ENCODE measurements at places on chromosomes 3 and 15. TPM values are rescaled to one million over a fixed set of nuclear protein-coding genes. Genes with fewer than 3 reads are reported as not detected.

DNA sequence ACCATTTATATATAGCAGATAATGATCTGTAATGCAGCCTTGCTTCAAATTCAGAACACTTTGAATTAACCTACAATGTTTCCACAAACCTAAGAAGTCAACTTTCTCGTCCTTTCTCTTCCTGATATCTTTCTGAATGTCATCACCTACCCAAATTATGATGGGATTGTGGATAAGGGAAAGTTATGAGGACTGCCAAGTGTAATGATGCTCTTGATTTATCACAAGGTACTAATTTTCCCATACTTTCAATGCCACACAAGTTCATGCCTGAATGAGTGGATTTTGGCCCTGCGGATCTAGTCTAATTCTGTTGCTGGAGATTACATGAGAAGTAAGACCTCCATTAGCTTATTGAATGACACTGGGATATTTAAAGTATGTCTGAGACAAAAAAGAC is 82.6 kb upstream of the NANOGP8 start:
- H3K27ac ChIP-seq, result no peak overlapping the region
- no peaks in the 10 kb centered on the region for H3K36me3 ChIP-seq
- peaks cover 6% of the 10 kb centered on the region for H3K4me1 ChIP-seq
- H3K4me3 ChIP-seq, result no peak overlapping the region
- no peak for DNase-seq

GRCh38 chr3:42979044-42979972 is at the start of gene GASK1A:
Gene GASK1A, plus strand, starts transcription at chr3:42979311. Its CDS starts 332 bp downstream, at chr3:42979643.
- DNase-seq, result peak; percentile 85
- no peaks in the 10 kb centered on the region for H3K36me3 ChIP-seq
- H3K4me3 ChIP-seq, result peak within 1 kb of the TSS; percentile 67
- peaks cover 26% of the 10 kb centered on the region for H3K4me1 ChIP-seq
- H3K27me3 ChIP-seq, result no peaks in the 10 kb centered on the region

GRCh38 chr15:50519740-50520425 is 26.6 kb downstream of the USP50 start:
- H3K27ac ChIP-seq, result no peak overlapping the region
- DNase-seq, result no peak
- peaks cover 3% of the 10 kb centered on the region for H3K4me1 ChIP-seq

AHSG gene
- total RNA-seq, result not detected

GRCh38 chr3:183427196-183427875 is 1.1 kb downstream of the MCF2L2 start:
- no peak overlapping the region for H3K27ac ChIP-seq
- peak overlapping the region; percentile 62 for H3K4me3 ChIP-seq
- H3K36me3 ChIP-seq, result no peaks in the 10 kb centered on the region
- peaks cover 18% of the 10 kb centered on the region for H3K4me1 ChIP-seq
- no peak for DNase-seq

GRCh38 chr3:38457111-38458003 is 3.7 kb downstream of the ACVR2B start:
- no peaks in the 10 kb centered on the region for H3K4me1 ChIP-seq
- no peaks in the 10 kb centered on the region for H3K36me3 ChIP-seq
- no peak for DNase-seq
- no peak overlapping the region for H3K4me3 ChIP-seq
- peak overlapping the region; percentile 17 for H3K27ac ChIP-seq
- H3K27me3 ChIP-seq, result no peaks in the 10 kb centered on the region

DNA sequence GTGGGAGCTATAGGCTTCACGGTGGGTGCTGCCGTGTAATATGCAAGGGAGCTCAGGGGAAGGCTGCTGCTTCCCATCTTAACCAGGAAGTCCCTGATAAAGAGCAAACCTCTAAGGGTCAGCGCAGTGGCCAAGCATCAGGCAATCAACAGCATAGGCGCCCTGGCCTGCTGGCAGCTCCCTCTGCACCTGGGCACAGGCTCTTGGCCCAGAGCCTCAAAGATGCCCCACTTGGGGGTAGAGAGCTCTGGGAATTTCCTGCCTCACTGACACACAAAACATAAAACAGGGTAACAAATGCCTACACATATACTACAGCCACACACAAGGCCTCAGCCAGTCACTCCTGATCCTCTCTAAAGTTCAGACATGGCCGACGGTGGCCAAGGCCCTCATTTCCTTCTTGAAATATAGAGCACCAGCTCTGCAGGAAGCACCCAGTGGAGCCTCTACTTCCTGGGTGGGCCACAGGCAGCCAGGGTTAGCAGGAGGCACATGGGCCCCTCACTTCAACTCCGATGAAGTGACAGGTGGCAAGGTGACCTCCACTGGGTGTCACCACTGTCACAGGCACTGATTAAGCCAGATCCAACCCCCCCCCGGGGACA is 20.5 kb downstream of the SLC41A3 start:
- no peak for DNase-seq
- H3K4me3 ChIP-seq, result no peak overlapping the region
- no peak overlapping the region for H3K27ac ChIP-seq
- H3K4me1 ChIP-seq, result no peaks in the 10 kb centered on the region
- peaks cover 12% of the 10 kb centered on the region for H3K36me3 ChIP-seq

GRCh38 chr3:131250466-131250865 is 131.1 kb upstream of the NUDT16 start:
- no peak overlapping the region for H3K27ac ChIP-seq
- no peak for DNase-seq
- no peak overlapping the region for H3K4me3 ChIP-seq
- no peaks in the 10 kb centered on the region for H3K36me3 ChIP-seq
- no peaks in the 10 kb centered on the region for H3K27me3 ChIP-seq

TMEM108 gene
- total RNA-seq, result 3.0 TPM

RTP4 gene
- total RNA-seq, result 7.2 TPM

GRCh38 chr3:49471856-49472495 is 1.9 kb downstream of the DAG1 start:
- H3K4me1 ChIP-seq, result no peaks in the 10 kb centered on the region
- peaks cover 1% of the 10 kb centered on the region for H3K36me3 ChIP-seq
- H3K27ac ChIP-seq, result peak overlapping the region; percentile 98

FAH gene
- 12.5 TPM for total RNA-seq

GRCh38 chr3:46734773-46735172 is 17.1 kb upstream of the PRSS50 start:
- H3K4me3 ChIP-seq, result no peak overlapping the region
- H3K27me3 ChIP-seq, result no peaks in the 10 kb centered on the region
- H3K36me3 ChIP-seq, result no peaks in the 10 kb centered on the region
- DNase-seq, result no peak
- no peaks in the 10 kb centered on the region for H3K4me1 ChIP-seq

B3GALNT1 gene
- total RNA-seq, result 5.4 TPM

All from sigmoid colon (tissue), 7 donors.